ENCODE measurements at places on chromosomes 1 and 21.

GRCh38 chr1:15137809-15138208 is 15.7 kb upstream of the TMEM51 start:
- H3K36me3 ChIP-seq = no peaks in the 10 kb centered on the region
- no peaks in the 10 kb centered on the region for H3K4me1 ChIP-seq
- no peaks in the 10 kb centered on the region for H3K27me3 ChIP-seq
- H3K4me3 ChIP-seq = no peak overlapping the region
- no peak for DNase-seq

GRCh38 chr1:206723805-206724472 is 39.2 kb downstream of the MAPKAPK2 start:
- DNase-seq = no peak
- no peaks in the 10 kb centered on the region for H3K36me3 ChIP-seq
- H3K4me1 ChIP-seq = peaks cover 47% of the 10 kb centered on the region
- no peaks in the 10 kb centered on the region for H3K27me3 ChIP-seq
- peak overlapping the region; percentile 27 for H3K4me3 ChIP-seq

DNA sequence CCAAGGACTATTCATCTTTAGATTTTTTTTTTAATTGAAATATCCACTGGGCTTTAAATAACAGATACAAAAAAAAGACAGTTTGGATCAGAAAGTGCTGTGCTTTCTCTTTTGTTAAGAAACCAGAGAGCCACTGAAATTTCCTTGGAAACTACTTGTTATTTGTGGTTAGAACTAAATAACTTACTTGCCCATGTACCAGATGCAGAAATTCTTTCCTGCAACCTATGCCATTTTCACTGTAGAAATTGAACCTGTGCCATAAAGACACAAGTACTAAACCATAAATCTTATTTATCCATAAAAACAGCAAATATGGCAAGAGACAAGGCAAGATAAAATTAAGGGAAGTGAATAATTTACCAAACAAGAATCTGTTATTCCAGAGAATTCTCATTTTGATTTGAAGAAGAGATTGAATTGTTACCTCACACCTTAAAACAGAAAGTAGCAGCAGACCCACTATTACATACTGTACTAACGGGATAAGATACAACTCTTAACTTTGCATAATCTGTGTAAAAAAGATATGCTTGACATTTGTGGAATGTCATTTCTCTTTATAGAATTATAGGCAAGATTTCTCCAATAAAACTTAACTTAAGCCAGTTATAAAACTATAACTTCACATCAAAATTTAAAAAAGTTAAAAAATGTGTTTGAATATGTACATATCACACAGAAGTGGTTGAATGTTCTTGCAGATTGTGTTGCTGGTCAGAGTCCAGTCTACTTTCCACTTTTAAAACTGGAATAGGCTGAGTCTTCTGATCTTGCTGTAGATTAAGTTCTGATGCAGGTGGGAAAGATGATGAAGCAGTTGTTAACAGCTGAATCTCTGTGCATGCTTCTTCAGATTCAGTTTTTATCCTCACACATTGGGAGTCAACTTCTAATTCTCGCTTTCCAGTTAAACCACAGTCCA is 6.3 kb upstream of the PHTF1 start:
- no peak overlapping the region for H3K4me3 ChIP-seq
- no peak for DNase-seq
- no peak overlapping the region for H3K27ac ChIP-seq
- no peaks in the 10 kb centered on the region for H3K27me3 ChIP-seq
- peaks cover 31% of the 10 kb centered on the region for H3K36me3 ChIP-seq

- no peak for DNase-seq
- H3K36me3 ChIP-seq = no peaks in the 10 kb centered on the region
- H3K27me3 ChIP-seq = no peaks in the 10 kb centered on the region
- H3K4me3 ChIP-seq = no peak overlapping the region
- peaks cover 15% of the 10 kb centered on the region for H3K4me1 ChIP-seq
Measured at GRCh38 chr1:29240400-29240837, 4.1 kb downstream of the PTPRU start.

GRCh38 chr1:227758366-227758765 is 23.1 kb downstream of the SNAP47 start:
- H3K27ac ChIP-seq = no peak overlapping the region
- H3K4me1 ChIP-seq = peaks cover 13% of the 10 kb centered on the region
- no peaks in the 10 kb centered on the region for H3K27me3 ChIP-seq
- H3K36me3 ChIP-seq = peaks cover 22% of the 10 kb centered on the region
- no peak overlapping the region for H3K4me3 ChIP-seq
- no peak for DNase-seq

DNA sequence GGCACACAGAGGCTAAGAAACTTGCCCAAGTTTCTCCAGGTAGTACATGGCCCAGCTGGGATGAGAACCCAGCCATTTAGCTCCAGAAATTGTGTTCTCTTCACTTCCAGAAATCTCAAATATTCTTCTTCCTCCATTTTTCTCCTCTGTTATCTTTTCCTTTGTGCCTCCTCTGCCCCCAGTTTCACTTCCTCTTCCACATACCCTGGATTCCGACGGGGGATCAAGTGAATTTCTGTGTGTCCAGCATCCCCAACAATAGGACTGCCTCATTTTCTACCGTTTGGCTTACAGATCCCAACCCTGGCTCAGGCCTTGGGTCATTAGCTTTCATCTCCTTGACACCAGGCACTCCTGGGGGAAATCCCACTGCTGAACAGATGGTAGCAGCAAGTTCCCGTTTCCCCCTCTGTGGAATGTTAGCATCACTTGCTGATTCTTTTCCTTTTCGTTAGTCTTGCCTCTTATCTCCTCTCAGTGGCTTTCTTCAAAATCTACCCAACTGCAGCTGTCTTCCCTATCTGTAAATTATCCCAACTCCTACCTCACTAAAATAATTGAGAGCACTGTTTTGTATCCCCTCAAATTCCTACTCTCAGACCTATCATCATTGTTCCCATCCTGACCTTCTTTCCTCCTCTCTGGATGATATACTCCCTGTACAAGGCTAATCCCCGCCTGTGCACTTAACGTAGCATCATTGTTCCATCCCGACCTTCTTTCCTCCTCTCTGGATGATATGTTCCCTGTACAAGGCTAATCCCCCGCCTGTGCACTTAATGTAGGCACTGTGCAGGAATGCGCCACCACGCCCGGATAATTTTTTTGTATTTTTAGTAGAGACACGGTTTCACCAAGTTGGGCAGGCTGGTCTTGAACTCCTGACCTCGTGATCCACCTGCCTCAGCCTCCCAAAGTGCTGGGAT is 36.5 kb downstream of the SCCPDH start:
- H3K27me3 ChIP-seq = no peaks in the 10 kb centered on the region
- no peak overlapping the region for H3K27ac ChIP-seq
- H3K36me3 ChIP-seq = peaks cover 15% of the 10 kb centered on the region
- no peak overlapping the region for H3K4me3 ChIP-seq
- no peaks in the 10 kb centered on the region for H3K4me1 ChIP-seq

DNA sequence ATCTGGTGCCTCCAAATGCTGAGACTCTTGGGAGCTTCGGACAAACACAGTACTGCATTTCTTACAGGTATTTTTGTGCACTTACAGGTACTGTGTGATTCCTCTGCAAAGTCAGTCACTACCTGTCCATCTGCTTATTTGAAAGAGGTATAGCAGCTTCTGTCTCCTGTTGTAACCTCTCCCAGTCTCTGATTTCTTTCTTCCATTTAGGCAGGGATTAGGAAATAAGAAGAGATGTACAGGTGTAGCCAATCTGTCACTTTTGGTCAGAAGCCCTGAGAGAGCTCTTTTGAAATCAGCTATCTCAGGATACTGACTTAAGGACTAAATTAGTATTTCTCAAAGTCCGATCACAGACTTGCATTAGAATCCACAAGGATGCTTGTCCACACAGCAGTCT is 54.0 kb downstream of the AKT3 start:
- H3K4me3 ChIP-seq = no peak overlapping the region
- no peaks in the 10 kb centered on the region for H3K27me3 ChIP-seq
- DNase-seq = no peak
- H3K36me3 ChIP-seq = no peaks in the 10 kb centered on the region
- H3K27ac ChIP-seq = no peak overlapping the region

GRCh38 chr1:28855469-28855951 is 43.5 kb downstream of the OPRD1 start:
- H3K4me3 ChIP-seq = no peak overlapping the region
- H3K4me1 ChIP-seq = no peaks in the 10 kb centered on the region
- H3K27me3 ChIP-seq = no peaks in the 10 kb centered on the region
- no peak overlapping the region for H3K27ac ChIP-seq
- no peaks in the 10 kb centered on the region for H3K36me3 ChIP-seq

DNA sequence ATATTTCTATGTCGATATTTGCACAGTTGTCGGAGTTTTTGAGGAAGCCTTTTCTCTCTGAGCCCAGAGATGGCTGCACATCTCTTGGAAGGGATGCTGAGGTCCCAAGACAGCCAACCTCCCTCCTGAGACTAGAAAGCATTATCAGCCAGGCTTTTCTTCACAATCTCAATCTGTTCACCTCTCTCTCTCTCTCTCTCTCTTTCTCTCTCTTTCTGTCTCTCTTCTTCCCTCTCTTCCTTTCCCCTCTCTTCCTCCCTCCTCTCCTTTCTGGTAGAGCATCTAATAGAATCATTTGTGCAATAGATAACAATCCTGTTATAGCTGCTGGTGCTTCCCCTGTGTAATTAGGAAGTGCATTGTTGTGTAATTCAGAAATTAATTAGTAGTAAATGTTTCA is 131.8 kb downstream of the CAPN8 start:
- H3K27me3 ChIP-seq = no peaks in the 10 kb centered on the region
- H3K27ac ChIP-seq = no peak overlapping the region

DNA sequence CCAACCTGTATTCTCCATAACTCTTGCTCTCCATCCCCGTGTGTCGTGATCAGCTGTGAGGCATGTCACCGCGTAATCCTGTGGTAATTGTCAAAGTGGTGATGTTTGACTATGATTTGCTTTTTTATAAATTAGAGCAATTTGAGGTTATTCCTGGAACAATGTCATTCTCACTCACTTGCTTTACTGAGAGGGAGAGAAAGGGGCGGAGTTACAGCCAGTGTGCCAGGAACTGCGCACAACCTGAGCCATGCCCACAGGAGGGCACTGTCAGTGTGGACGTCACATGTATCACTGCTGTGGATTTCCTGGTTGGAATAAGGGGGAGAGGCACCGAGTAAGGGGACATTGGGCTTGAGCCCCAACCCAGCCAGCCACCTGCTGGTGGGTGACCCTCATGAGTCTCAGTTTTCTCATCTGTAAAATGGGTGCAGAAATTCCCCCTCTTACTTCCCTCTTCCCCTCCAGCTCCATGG is 6.9 kb downstream of the ADGRB2 start:
- no peak for DNase-seq
- H3K4me3 ChIP-seq = no peak overlapping the region
- H3K27ac ChIP-seq = no peak overlapping the region
- no peaks in the 10 kb centered on the region for H3K36me3 ChIP-seq

- peak overlapping the region; percentile 63 for H3K27ac ChIP-seq
- H3K27me3 ChIP-seq = no peaks in the 10 kb centered on the region
- DNase-seq = no peak
- peaks cover 5% of the 10 kb centered on the region for H3K36me3 ChIP-seq
- H3K4me1 ChIP-seq = no peaks in the 10 kb centered on the region
Measured at GRCh38 chr21:25573409-25574206, 33.7 kb downstream of the MRPL39 start.

DNA sequence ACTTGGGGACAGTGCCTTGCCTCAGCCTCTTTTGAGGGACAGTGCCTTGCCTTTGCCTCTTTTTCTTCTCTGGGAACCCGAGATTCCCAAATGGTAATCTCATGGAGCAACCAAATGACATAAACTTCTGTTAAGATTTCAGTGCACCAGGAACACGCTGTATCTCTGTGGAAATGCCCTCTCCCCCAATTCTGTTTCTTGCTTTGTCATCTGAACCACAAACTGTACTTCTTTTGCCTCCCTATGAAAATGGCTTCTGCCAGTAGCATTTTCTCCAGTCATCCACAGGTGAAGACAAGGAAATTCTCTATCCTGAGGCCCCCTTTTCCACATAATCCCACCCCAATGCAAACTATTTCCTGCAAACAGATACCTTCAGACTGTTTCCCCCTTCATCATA is 66.3 kb downstream of the OMA1 start:
- no peaks in the 10 kb centered on the region for H3K27me3 ChIP-seq
- DNase-seq = no peak
- H3K4me3 ChIP-seq = no peak overlapping the region

GRCh38 chr1:62198069-62198780 is 3.6 kb downstream of the L1TD1 start:
- no peaks in the 10 kb centered on the region for H3K27me3 ChIP-seq
- H3K4me1 ChIP-seq = no peaks in the 10 kb centered on the region
- H3K36me3 ChIP-seq = no peaks in the 10 kb centered on the region
- no peak for DNase-seq

GRCh38 chr21:41816583-41817165 is 49.8 kb upstream of the RIPK4 start:
- peak overlapping the region; percentile 3 for H3K27ac ChIP-seq
- no peaks in the 10 kb centered on the region for H3K27me3 ChIP-seq
- H3K36me3 ChIP-seq = peaks cover 31% of the 10 kb centered on the region
- H3K4me3 ChIP-seq = no peak overlapping the region
- no peak for DNase-seq
- H3K4me1 ChIP-seq = peaks cover 4% of the 10 kb centered on the region

GRCh38 chr1:147384804-147385203 is 142.3 kb downstream of the CHD1L start:
- H3K27me3 ChIP-seq = no peaks in the 10 kb centered on the region
- no peaks in the 10 kb centered on the region for H3K36me3 ChIP-seq
- H3K27ac ChIP-seq = no peak overlapping the region
- H3K4me1 ChIP-seq = no peaks in the 10 kb centered on the region
- DNase-seq = no peak
- no peak overlapping the region for H3K4me3 ChIP-seq

- H3K4me1 ChIP-seq = peaks cover 3% of the 10 kb centered on the region
- H3K36me3 ChIP-seq = no peaks in the 10 kb centered on the region
- H3K27ac ChIP-seq = no peak overlapping the region
- H3K4me3 ChIP-seq = peak overlapping the region; percentile 36
Measured at GRCh38 chr1:119001181-119002027, 13.3 kb upstream of the TBX15 start.

DNA sequence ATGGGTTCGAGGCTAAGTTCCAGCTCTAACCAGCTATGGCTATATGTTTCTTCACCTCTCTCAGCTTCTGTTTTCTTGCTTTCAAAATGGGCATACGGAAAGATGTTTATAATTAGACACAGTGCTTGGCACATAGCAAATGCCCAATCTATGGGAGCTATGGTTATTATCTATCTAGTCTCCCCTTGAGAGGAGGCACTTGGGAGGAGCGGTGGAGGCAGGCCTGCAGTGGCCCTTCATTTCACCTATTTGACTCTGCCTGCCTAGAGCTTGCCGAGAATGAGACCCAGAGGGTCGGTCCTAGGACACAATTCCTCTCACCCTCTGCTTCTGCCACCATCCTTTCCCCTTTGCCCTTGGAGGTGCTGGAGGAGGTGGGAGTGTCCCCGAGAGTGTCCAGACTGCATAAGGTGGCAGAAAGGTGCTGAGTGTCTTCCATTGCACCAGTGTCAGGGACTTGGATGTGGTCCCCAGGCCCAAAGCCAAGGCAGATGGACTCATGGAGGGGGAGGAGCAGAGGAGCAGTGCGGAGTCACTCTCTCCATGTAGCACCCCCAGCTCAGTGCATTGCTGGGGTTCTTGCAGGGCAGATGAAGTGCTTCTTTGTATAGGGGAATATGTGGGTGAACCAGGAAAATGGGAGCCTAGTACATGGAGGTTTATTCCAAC is 9.0 kb downstream of the LGR6 start:
- H3K36me3 ChIP-seq = peaks cover 7% of the 10 kb centered on the region
- H3K27me3 ChIP-seq = no peaks in the 10 kb centered on the region
- no peak overlapping the region for H3K4me3 ChIP-seq
- no peak for DNase-seq

- no peaks in the 10 kb centered on the region for H3K4me1 ChIP-seq
- H3K27me3 ChIP-seq = no peaks in the 10 kb centered on the region
- DNase-seq = no peak
- no peak overlapping the region for H3K27ac ChIP-seq
- H3K36me3 ChIP-seq = no peaks in the 10 kb centered on the region
- H3K4me3 ChIP-seq = no peak overlapping the region
Measured at GRCh38 chr1:42730002-42730401, 10.0 kb downstream of the CLDN19 start.

Data from ascending aorta (tissue), 2 donors.